Airway epithelial cell (primary cell): ENCODE measurements at places on chromosomes 3 and 15. TPM values are rescaled to one million over a fixed set of nuclear protein-coding genes. Genes with fewer than 3 reads are reported as not detected.

The NECTIN3 gene
- total RNA-seq: 5.0 and 5.7 TPM in 2 replicates

The CP gene
- total RNA-seq: 0.21 and 1.1 TPM in 2 replicates

The P2RY12 gene
- total RNA-seq: not detected in 2 replicates

The CFAP20DC gene
- total RNA-seq: 9.4 and 11.1 TPM in 2 replicates

The ILDR1 gene
- total RNA-seq: 1.7 and 1.9 TPM in 2 replicates

The AMT gene
- 2.2 and 6.0 TPM in 2 replicates for total RNA-seq

The LMAN1L gene
- total RNA-seq: not detected in 2 replicates

The GRK7 gene
- 0.07 TPM in 1 of 2 replicates, not detected in the other for total RNA-seq

The NUP210 gene
- total RNA-seq: 0.21 TPM in 1 of 2 replicates, not detected in the other

The NPAP1 gene
- total RNA-seq: not detected in 2 replicates

The STRIT1 gene
- total RNA-seq: not detected in 2 replicates

The VEPH1 gene
- total RNA-seq: under 0.01 and 0.49 TPM in 2 replicates

The COL6A5 gene
- total RNA-seq: not detected in 2 replicates

The HCLS1 gene
- 0.84 and 1.6 TPM in 2 replicates for total RNA-seq

The PPARG gene
- 7.0 and 7.1 TPM in 2 replicates for total RNA-seq

The ISL2 gene
- 0.14 TPM in 1 of 2 replicates, not detected in the other for total RNA-seq

The TXNRD3 gene
- total RNA-seq: 9.7 TPM in 2 replicates

The PRTG gene
- not detected in 2 replicates for total RNA-seq

The FBXL22 gene
- 0.14 and 5.7 TPM in 2 replicates for total RNA-seq

The POPDC2 gene
- 0.14 and 0.65 TPM in 2 replicates for total RNA-seq

The CHRNA7 gene
- total RNA-seq: 0.28 and 0.85 TPM in 2 replicates

The TM6SF1 gene
- total RNA-seq: 0.14 TPM in 1 of 2 replicates, not detected in the other

The GOLGA8R gene
- 0.21 and 0.60 TPM in 2 replicates for total RNA-seq

The CPLX3 gene
- total RNA-seq: not detected in 2 replicates

The ARF4 gene
- 128 and 146 TPM in 2 replicates for total RNA-seq

The CYP8B1 gene
- not detected in 2 replicates for total RNA-seq

The OR5K2 gene
- not detected in 2 replicates for total RNA-seq

The HIGD2B gene
- total RNA-seq: not detected in 2 replicates

The GOLGA8G gene
- total RNA-seq: not detected in 2 replicates

The PTPRG gene
- total RNA-seq: 11.0 and 14.4 TPM in 2 replicates

The RTP3 gene
- total RNA-seq: not detected in 2 replicates

The EFCAB12 gene
- 0.07 TPM in 1 of 2 replicates, not detected in the other for total RNA-seq

The MAP6D1 gene
- total RNA-seq: 3.7 and 4.2 TPM in 2 replicates
